Cardiac muscle cell (in vitro differentiated cells and primary cell): ENCODE measurements at places on chromosomes 7 and 10. TPM values are rescaled to one million over a fixed set of nuclear protein-coding genes. Genes with fewer than 3 reads are reported as not detected.
A peak's percentile ranks its signal among the peaks of the same experiment; 100 is the strongest.

- no peak for DNase-seq
Observed at GRCh38 chr10:7561985-7562384, 104.8 kb downstream of the ITIH5 start.

DNA sequence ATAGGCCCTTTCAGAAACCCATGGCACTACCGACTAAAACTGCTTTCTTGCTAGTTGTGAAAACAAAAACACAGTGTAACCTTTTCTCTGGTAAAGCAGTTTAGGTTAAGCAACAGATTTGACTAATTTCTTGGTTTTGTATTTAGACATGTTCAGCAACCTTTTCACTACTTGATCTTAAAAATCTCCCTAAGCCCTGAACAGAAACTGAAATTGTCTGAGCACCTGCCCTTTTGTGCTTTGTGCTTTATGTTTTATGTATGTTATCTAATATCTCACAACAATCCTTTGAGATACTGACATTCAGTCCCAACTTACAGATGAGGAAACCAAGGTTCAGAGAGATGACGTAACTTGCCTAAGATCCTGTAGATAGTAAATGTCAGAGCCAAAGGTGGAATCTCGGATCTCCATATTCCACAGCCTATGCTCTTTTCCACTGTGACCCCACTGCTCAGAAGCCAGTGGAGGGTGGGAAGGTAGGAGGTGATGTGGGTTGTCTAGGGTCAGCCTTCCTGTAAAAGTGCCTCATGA is 146.6 kb downstream of the LCOR start:
- DNase-seq: no peak

GRCh38 chr10:110307805-110308204 is 3.1 kb upstream of the SMNDC1 start:
- peak; percentile 40 for DNase-seq

DNA sequence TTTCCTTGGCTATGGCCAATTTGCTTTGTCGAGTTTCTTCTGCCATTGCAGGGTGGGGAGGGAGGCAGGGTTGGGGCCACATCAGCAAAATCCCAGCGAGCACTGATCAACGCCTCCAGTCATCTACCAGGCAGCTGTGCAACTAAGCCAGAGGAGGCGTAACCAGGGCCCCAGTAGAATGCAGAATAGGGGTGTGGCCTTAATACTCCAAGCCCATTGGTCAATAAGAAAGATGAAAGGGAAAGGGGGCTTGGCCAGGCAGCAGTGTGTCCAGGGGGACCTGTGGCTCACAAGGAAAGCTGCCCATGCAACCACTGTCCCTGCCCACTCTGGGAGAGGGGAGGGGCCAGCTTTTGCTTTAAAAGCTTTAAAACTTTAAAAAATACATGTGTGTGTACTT is 21.5 kb upstream of the GGCT start:
- DNase-seq: no peak

GRCh38 chr10:53434413-53434812 is 661.8 kb upstream of the MBL2 start:
- no peak for DNase-seq

DNA sequence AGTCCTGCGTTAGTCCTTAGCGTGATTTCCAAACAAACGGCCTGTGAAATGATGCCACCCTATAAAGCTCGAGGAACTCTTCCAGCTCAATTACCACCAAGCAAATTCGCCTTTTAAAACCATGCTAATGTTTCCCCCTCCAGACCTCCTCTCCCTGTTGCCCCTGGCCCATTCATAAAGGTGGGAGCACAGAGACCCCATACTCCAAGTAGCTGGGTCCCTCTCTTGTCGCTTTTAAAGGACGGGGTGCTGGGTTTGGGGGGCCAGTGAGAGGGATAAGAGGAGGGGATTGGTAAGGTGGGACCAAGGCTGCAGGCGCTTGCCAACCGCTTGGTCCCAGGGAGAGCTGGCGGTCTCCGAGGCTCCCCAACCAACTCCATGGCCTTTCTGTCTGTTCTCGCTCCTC is 1.2 kb downstream of the HMX2 start:
- no peak for DNase-seq

DNA sequence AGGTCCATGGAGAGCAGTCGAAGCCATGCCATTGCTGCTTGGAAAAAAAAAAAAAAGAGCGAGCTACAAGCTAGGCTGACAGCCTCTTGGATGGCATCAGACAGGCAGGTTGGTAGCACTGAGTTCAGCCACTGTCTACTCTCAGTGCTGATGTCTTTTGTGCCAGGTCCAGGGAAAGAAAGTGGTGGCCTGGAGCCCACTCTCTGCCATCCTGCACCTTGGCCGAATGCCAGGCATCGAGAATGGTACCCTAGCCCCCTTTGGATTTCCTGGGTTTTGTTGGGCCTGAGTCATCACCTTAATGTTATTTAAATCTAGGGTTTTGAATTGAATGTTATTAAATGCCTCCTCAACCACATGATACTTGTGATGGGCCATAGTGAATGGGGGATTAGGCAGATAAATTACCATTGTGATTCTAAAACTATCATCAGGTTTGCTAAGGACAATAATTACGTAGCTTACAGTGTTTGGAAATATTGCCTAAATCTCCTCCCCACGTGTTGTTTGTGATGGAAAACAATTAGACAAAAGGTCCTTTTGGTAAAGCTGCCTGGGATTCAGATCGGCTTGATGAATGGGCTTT is 195.7 kb upstream of the GPR26 start:
- DNase-seq: no peak

Gene ERV3-1
- total RNA-seq: 17.4 and 23.7 TPM in 2 replicates

Gene GRM8
- 0.18 and 1.3 TPM in 2 replicates for total RNA-seq

Gene GRM3
- not detected in 2 replicates for total RNA-seq

Gene TAC1
- total RNA-seq: not detected in 2 replicates
